ENCODE measurements at places on chromosomes 7 and 10. TPM values are rescaled to one million over a fixed set of nuclear protein-coding genes. Genes with fewer than 3 reads are reported as not detected.
A peak's percentile ranks its signal among the peaks of the same experiment; 100 is the strongest.

The FOXI2 gene
- total RNA-seq = 0.08 TPM

The SYT15 gene
- total RNA-seq = 1.9 TPM

The PAPOLB gene
- 0.05 TPM for total RNA-seq

The TDRD1 gene
- 1.9 TPM for total RNA-seq

The NPFFR1 gene
- not detected for total RNA-seq

The CABCOCO1 gene
- total RNA-seq = not detected

GRCh38 chr10:114396464-114396863 is 7.8 kb downstream of the AFAP1L2 start:
- H3K4me3 ChIP-seq = no peak overlapping the region
- peak overlapping the region; percentile 58 for H3K27ac ChIP-seq
- H3K4me1 ChIP-seq = peaks cover 67% of the 10 kb centered on the region
- H3K27me3 ChIP-seq = peaks cover 54% of the 10 kb centered on the region
- no peak for DNase-seq

DNA sequence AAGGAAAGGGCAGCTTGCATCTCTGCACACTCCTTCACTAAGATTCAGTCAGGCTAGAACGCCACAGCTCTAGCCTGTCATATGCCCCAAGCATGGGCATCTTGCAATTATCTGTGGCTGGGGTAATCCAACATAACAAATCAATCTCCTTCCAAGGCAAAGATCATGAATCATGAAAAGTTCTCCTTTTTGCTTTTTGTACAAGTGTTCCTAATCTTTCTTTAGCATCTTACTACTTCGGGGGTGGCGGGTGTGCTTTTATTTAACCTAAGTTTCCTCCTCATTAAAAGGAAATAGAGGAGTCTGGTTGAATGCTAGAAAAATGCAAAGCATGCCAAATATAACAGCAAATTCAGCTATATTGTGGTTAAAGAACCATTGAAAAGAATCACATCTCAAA is 43.5 kb upstream of the NKX2-3 start:
- H3K36me3 ChIP-seq = no peaks in the 10 kb centered on the region
- no peaks in the 10 kb centered on the region for H3K4me1 ChIP-seq
- H3K27me3 ChIP-seq = peaks cover 78% of the 10 kb centered on the region
- no peak overlapping the region for H3K27ac ChIP-seq

DNA sequence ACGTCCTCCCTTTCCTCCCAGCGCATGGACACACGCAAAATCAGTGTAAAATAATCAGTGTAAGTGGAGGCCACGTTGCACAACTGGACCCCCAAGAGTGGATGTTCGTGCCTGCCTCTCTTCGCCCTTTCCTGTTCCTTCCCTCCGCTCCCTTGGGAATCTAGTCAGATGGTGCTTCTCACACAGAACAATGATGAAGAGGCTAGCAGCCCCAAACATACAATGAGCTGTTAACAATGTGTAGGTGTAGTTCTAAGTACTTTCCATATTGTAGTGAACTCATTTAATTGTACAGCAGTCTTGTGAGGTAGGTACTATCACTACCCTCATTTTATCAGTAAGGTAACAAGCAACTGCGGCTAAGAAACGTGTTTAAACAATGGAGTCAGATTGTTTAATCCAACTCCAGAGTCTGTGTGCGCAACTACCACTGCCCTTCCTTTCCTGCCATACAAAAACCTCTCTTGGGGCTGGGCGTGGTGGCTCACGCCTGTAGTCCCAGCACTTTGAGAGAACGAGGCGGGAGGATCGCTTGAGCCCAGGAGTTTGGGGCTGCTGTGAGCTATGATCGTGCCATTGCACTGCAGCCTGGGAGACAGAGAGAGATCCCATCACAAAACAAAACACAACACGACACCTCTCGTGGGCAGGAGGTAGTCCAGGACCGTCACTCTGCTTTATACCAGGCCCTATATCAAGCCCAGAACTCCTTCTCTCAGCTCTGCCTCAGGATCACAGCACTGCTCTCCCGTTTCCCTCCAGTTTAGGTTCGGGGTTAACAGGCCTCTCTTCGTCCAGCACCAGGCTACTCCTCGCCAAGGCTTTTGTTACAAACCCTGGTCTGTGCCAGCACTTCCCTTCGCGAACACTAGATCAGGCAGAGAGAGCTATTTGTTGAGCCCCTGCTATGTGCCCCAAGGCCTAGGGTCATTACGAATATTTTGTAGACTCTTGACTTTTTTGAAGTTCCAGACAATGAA is 1.1 kb downstream of the FKBP9 start:
- H3K27me3 ChIP-seq = no peaks in the 10 kb centered on the region
- H3K36me3 ChIP-seq = no peaks in the 10 kb centered on the region
- H3K4me1 ChIP-seq = peaks cover 47% of the 10 kb centered on the region
- peak; percentile 64 for DNase-seq
- peak overlapping the region; percentile 92 for H3K4me3 ChIP-seq

- no peaks in the 10 kb centered on the region for H3K27me3 ChIP-seq
- DNase-seq = no peak
- H3K36me3 ChIP-seq = no peaks in the 10 kb centered on the region
- no peak overlapping the region for H3K4me3 ChIP-seq
- no peaks in the 10 kb centered on the region for H3K4me1 ChIP-seq
Observed at GRCh38 chr7:110698576-110698975, 392.4 kb upstream of the LRRN3 start.

DNA sequence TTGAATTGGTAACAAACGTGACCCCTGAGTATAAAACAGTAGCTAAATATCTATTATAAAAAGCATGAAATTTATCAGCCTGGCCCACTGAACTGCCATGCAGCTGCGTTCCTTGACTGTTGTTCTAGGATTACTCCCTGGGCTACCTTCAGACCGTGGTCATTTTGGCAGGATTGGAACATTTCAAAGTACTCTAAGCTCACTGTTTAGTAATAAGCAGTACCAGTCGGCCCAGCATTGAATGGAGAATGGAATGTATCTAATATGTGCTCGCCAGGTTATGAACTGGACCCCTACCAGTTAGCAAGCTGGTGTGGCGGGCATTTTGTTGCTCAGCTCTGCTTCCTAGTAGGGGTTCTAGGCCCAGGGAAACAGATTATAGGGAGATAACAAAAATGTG is 112.2 kb downstream of the SEMA3C start:
- no peak for DNase-seq
- no peaks in the 10 kb centered on the region for H3K27me3 ChIP-seq
- H3K4me3 ChIP-seq = no peak overlapping the region
- H3K36me3 ChIP-seq = peaks cover 8% of the 10 kb centered on the region
- peaks cover 20% of the 10 kb centered on the region for H3K4me1 ChIP-seq

GRCh38 chr10:12588091-12588860 is 238.9 kb downstream of the CAMK1D start:
- no peak overlapping the region for H3K27ac ChIP-seq
- no peaks in the 10 kb centered on the region for H3K4me1 ChIP-seq

DNA sequence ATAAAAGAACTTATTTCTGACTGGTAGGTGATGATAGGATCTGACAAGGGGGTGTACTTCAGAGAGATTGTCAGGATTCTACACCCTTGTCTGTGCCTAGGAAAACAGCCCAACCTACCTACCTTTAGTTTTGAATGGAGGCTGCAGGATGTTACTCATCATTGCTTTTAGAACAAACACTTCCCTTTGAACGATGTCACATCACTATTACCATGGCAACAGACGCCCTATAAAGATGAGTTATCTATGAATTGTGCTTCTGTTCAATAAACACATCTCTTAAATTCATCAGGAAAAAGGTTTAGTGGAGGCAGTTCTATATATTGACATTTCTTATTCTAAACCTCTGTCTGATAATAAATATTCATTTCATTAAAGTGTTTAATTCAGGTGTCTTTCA is 362.4 kb downstream of the CNTNAP2 start:
- DNase-seq = no peak
- no peaks in the 10 kb centered on the region for H3K27me3 ChIP-seq
- H3K4me3 ChIP-seq = no peak overlapping the region
- no peak overlapping the region for H3K27ac ChIP-seq
- H3K36me3 ChIP-seq = no peaks in the 10 kb centered on the region

DNA sequence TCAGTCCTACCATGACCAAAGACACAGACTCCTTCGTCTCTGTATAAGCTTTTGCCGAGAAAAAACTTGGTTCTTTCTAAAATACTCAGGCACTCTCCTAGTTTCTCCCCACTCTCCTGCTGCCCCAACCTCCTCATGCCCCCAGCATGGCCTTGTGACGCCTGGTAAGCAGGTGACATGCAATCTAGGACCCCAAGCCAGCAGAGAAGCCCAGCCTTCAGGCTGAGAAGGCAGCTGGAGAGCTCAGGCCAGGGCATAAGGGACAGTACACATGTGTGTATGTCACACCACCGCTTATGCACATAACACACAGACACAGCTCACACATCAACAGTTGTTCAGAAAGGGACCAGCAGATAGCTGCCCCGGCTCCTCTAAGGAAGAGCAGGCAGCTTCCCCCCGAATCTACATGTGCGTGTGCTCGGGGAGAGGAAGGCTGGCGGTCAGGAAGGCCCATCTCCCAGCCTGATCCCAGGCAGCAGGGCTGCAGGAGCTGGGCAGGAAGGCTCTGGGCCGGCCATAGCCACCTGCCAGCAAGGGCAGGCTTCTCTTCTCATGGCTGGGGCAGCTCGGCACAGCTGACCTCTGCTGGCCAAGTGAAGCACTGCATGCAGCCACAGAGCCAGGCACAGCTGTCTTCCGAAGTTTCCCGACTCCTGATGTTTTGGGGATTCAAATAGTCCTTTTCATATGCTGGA is 8.5 kb downstream of the DDX56 start:
- peaks cover 64% of the 10 kb centered on the region for H3K36me3 ChIP-seq
- no peaks in the 10 kb centered on the region for H3K27me3 ChIP-seq
- DNase-seq = peak; percentile 67

DNA sequence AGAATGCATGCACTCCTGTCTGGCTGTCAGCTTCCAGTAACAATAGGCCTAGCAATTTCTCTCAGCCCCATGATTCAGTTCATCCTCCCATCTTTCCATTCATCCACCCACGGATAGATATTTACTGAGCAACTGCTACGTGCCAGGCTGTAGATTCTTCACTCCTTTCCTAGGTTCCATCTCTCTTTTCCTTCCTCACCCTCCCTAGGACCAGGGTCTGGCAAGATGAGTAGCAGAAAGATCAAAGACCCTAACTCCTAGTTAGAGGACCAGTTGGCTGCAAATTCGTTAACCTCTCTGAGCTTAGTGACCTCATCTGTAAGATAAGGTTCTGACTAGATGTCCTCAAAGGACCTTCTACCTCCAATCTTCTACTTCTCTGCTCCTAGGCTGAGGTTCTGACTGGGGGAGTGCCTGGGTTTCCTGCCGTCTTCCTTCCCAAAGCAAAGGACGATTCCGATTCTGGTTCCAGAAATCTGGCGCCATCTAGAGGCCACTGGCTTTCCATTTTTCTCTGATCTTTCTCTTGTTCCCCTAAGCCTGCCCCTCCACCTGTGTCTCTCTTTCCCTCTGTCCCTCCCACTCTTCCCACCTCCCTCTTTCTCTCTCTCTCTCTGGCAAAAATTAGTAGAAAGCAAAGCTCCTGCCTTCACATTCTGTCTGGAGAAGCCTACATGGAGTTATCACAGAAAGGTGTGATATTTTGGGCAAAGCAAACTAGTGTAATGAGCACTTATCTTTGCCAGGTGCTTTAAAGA is 26.2 kb downstream of the TBATA start:
- H3K4me1 ChIP-seq = peaks cover 22% of the 10 kb centered on the region
- peak; percentile 53 for DNase-seq
- no peak overlapping the region for H3K27ac ChIP-seq
- no peaks in the 10 kb centered on the region for H3K36me3 ChIP-seq
- H3K4me3 ChIP-seq = no peak overlapping the region

DNA sequence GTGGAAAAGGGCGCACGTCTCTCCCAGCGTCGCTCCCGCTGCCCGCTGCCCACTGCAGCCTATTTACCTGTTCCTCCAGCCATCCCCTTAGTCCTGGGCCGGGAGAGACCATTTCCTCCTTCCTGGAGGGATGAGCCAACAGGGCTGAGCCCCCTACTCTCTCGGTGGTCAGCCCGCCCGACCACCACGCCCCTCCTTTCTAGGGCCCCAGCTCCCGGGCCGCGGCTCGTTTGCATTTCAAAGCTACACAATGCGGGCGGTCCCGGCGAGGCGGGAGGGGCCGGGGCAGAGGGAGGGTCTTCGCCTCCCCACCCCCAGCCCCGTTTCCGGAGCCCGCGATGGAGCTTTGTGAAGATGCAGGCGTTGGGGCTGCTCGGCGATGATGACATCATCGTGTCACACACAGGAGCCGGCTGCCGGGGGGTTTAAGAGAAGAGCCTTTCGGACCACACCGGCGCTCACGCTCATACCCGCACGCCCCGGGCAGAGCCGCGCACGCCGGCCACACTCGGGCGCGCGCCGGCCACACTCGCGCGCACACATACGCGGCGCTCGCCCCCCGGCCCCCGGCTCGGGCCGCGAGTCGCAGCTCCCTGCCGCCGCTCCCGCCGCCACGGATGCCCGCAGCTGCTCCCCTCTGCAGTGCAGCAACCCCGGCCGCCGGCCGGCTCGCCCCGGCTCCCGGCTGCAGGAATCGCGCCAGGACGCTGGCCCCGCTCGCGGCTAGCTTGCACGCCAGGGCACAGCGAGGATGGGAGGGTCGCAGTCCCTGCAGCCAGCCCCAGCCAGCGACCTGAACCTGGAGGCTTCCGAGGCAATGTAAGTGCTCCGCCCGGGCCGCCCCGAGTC is 107.7 kb upstream of the BTBD16 start:
- no peak for DNase-seq
- peaks cover 71% of the 10 kb centered on the region for H3K4me1 ChIP-seq
- H3K27ac ChIP-seq = peak overlapping the region; percentile 4
- H3K36me3 ChIP-seq = peaks cover 20% of the 10 kb centered on the region

DNA sequence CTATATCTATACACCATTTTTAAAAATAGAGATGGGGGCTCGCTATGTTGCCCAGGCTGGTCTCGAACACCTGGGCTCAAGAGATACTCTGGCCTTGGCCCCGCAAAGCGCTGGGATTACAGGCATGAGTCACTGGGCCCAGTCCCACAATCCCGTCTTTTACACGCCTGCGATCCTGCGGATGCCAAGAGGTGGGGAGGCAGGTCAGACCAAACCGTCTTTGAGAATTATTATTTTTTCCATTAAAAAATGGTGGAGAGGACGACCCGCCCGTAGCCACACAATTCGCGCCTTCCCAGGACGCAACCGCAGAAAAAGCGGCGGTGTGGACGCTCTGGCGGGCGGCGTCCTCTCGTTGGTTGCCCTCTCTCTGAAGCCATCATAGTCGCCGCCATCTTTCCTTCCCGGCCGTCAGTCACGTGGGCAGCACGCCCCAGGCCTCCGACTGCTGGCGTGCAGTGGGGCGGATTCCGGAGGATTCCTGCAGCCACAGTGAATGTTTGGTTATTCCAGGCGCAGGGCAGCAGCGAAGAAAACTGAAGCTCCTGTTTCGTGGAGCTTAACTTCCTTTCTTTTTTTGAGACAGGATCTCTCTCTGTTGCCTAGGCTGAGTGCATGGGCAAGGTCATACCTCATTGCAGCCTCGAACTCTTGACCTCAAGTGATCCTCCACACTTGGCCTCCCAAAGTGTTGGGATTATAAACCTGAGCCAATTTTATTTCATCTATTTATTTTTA is 9.9 kb upstream of the EPHB4 start:
- H3K36me3 ChIP-seq = no peaks in the 10 kb centered on the region
- no peaks in the 10 kb centered on the region for H3K27me3 ChIP-seq
- H3K4me1 ChIP-seq = peaks cover 26% of the 10 kb centered on the region
- H3K4me3 ChIP-seq = peak overlapping the region; percentile 66
- H3K27ac ChIP-seq = peak overlapping the region; percentile 94
- DNase-seq = peak; percentile 91

Data from left ventricle myocardium inferior (tissue), 1 donor.